ENCODE measurements at places on chromosomes 6 and 20. TPM values are rescaled to one million over a fixed set of nuclear protein-coding genes. Genes with fewer than 3 reads are reported as not detected.

The SMOC2 gene
- 6.0 TPM for total RNA-seq

The ULBP2 gene
- total RNA-seq = 0.31 TPM

The CFAP61 gene
- total RNA-seq = 0.75 TPM

The MOG gene
- total RNA-seq = 2.6 TPM

The PRL gene
- not detected for total RNA-seq

The PDYN gene
- total RNA-seq = not detected

The FUT9 gene
- not detected for total RNA-seq

The CRISP3 gene
- not detected for total RNA-seq

The EDN1 gene
- 5.8 TPM for total RNA-seq

The QKI gene
- 415 TPM for total RNA-seq

The MANEA gene
- total RNA-seq = 6.5 TPM

The STX11 gene
- 2.7 TPM for total RNA-seq

The BMP7 gene
- 29.1 TPM for total RNA-seq

The IMPG1 gene
- 0.31 TPM for total RNA-seq

The IFNGR1 gene
- total RNA-seq = 143 TPM

The CDH22 gene
- 5.3 TPM for total RNA-seq

The DCDC2 gene
- total RNA-seq = not detected

The TP53TG5 gene
- 1.5 TPM for total RNA-seq

The LST1 gene
- 10.2 TPM for total RNA-seq

The DZANK1 gene
- total RNA-seq = 0.53 TPM

The FABP7 gene
- not detected for total RNA-seq

The TRPC4AP gene
- 34.3 TPM for total RNA-seq

The PTCRA gene
- total RNA-seq = not detected

The SYTL3 gene
- total RNA-seq = 10.2 TPM

The SRPK1 gene
- 20.1 TPM for total RNA-seq

The CD93 gene
- 39.8 TPM for total RNA-seq
